ENCODE measurements at places on chromosomes 6 and 20.
A peak's percentile ranks its signal among the peaks of the same experiment; 100 is the strongest.

- no peak for DNase-seq
Measured at GRCh38 chr6:148497717-148498116, 155.1 kb downstream of the SASH1 start.

GRCh38 chr6:50966986-50967385, 148.3 kb downstream of the TFAP2B start:
- DNase-seq = no peak

DNA sequence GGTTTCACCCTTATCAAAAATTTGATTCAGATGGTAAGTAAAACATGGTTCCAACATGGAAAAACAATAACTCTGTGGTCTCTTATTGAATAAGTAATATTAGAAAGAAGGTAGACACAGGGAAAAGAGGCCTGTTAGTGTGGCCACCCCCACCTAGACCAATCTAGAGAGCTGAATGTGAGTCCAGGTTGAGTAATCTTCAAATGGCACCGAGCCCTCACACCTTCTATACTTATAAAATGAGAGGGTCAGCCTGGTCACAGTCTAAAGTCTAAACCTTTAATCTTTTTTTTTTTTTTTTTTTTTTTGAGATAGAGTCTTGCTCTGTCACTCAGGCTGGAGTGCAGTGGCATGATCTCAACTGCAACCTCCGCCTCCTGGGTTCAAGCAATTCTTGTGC, 6.9 kb downstream of the FAM184A start:
- DNase-seq = no peak

DNA sequence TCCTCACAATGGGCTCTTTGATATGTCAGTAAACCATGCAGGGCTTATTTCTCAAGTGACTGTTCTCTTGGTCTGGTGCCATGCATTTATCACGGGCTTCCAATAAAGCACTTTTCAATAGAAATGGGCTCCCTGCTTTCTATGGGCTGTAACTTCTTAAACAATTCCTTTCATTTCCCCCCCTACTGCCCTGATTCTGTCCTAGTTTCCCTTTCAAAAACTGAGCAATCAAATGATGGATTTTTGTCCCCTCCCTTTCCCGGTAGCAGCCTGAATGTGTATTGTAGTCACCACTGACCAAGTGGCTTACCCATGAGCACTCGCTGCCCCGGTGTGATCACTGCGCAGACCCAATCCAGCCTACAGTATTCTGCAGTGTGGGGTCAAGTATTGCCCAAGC, 13.9 kb downstream of the RPS10 start:
- DNase-seq = no peak

DNA sequence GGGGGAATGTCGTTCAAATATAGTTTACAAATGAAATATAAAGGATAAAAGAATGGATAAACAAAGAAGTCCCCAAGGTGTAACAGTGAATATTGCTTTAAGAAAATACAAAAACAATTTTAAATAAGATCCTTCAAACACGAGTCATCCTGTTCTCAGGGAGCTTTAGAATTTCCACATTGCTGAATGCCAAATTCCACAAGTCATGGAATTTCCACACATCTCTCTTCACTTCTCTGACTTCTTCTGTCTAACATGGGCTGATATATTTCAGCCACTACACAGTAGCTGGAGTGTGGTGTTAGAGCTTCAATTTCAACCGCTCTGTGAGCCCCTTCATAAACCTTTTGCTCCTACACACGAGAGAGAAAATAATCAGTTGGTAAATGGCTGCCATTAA, 28.0 kb downstream of the IL22RA2 start:
- no peak for DNase-seq

DNA sequence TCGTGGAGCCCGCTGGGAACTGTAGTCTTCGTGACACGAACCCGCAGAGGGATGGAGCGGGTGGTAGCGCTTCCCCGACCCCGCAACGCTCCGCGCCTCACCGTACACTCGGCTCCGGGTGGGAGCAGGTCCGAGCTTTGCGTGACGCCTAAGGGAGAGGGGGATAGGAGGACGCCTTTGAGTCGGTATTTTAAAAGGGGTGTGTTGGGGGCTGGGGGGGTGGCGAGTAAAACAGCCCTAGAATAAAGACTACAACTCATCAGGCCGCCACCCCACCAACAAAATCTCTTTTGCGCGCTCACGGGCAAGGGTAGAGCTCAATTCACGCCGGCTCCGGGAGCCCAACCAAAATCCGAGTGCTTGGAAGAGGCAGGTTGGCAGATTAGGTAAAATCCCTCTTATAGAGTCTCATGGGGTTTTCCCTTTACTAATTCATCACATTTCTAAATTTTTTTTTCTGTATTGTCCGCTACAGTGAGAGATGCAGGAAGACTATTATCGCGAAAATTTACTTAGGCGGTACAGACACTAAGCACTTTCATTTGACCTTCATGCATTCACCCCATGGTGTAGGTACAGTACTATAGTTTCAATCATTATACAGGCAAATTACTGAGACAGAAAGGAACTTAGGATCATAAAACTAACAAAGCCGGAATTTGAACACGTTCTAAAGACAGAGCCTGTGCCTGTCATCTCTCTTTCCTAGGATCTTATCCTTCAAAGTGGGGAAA, 706 bp upstream of the SNX14 start:
- peak; percentile 41 for DNase-seq

DNA sequence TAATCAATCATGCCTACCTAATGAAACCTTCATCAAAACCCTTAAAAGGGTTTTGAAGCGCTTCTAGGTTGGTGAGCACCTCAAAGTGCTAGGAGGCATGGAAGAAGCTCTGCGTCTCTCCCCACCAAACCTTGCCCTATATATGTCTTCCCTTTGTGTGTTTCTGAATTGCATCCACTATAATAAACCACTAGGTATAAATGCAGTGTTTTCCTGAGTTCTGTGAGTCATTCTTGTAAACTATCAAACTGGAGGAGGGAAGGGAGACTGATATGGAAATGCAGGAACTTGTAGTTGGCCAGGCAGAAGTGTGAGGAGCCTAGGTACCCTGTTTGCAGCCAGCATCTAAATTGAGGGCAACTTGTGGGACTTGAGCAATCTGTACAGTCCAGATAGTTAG, 698.8 kb downstream of the DOK5 start:
- DNase-seq = no peak

DNA sequence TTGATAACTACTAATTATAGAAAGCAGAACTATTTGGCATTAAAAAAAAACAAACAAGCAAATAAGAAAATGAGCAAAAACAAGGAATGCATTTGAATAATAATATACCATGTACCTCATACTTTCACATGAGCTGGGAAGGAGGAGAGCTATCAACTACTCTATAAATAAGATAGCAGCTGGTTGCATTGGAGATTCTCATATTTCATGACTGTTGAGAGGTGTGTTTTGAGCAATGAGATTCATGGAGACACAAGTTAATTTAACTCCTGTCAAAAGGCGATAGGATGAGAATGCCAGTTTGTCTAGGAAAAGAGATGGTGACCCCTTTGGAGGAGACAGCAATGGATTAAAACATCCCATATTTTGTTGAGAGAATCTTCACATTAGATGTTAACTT, 348.8 kb upstream of the SPTLC3 start:
- no peak for DNase-seq

DNA sequence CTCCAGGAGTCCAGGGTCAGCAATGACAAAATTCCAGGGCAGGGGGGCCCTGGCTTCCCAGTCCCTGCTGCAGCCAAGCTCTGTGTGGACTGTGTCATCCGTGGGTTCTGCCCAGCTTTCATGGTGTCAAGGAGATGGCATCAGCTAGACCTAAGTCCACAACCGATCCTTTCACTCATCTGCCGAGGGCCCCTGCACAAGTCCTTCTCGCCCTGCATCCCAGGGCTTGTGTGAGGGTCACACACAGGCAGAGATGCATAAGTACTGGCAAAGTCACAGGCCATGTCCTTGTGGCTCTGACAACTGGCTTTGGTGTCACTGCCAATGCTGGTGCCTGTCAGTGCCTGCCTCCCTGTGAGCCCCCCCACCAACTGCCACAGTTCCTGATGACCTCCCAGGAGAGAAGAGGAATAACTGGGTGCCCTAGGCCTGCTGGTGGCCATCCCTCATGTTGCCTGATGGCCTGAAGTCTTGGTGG, 181.4 kb upstream of the CST7 start:
- DNase-seq = no peak

DNA sequence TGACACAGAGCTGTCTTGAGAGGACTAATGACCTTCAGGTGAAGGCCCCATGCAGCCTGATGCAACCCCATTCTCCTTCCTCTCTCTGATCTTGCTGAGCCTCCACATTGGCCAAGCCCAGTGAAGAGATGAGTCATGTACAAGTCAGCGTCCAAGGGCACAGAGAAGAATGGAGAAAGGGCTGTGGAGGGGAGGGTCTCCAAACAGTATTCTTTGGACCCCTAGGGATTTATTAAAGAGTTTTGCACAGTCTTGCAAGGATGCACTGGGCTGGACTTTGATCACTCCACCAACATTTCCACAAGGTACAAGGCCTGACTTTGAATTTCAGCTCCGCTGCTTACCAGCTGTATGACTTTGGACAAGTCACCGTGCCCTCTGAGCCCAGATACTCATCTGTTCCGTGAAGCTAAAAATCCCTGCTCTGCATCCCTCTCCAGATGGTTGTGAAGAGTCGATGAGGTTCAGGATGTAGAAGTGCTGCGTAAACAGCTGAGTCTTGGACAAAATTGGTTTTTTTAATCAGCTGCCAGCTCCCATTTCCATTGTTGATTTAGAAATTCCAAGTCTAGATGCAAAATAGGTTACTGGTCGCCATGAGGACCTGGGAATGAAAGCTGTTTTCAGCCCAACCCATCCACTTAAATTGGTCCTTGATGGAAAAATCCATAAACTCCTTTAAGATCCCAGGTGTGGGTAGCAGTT, 14.1 kb upstream of the KCNG1 start:
- DNase-seq = no peak

GRCh38 chr6:107707346-107708275, 116.5 kb downstream of the SCML4 start:
- DNase-seq = no peak

GRCh38 chr20:43666376-43667328, at the start of gene MYBL2:
Gene MYBL2 (plus strand): TSS chr20:43667114. CDS start chr20:43667284, 170 bp downstream.
- DNase-seq = peak; percentile 69

- DNase-seq = peak; percentile 16
Measured at GRCh38 chr20:16701296-16701695, 28.5 kb upstream of the SNRPB2 start.

- no peak for DNase-seq
Measured at GRCh38 chr6:82030761-82031503, 216.6 kb downstream of the IBTK start.

All from T-helper 17 cell (primary cell).